T-helper 17 cell (primary cell): ENCODE measurements at places on chromosomes 16 and 17.
A peak's percentile ranks its signal among the peaks of the same experiment; 100 is the strongest.

- no peak for DNase-seq
Observed at GRCh38 chr17:41621916-41622315, 2.5 kb downstream of the KRT17 start.

GRCh38 chr17:73189417-73190099, 3.3 kb upstream of the COG1 start:
- no peak for DNase-seq

GRCh38 chr17:77282524-77283515, 142.1 kb downstream of the SEC14L1 start:
- DNase-seq, result no peak

GRCh38 chr17:82436601-82437324, 13.8 kb downstream of the CYBC1 start:
- no peak for DNase-seq

DNA sequence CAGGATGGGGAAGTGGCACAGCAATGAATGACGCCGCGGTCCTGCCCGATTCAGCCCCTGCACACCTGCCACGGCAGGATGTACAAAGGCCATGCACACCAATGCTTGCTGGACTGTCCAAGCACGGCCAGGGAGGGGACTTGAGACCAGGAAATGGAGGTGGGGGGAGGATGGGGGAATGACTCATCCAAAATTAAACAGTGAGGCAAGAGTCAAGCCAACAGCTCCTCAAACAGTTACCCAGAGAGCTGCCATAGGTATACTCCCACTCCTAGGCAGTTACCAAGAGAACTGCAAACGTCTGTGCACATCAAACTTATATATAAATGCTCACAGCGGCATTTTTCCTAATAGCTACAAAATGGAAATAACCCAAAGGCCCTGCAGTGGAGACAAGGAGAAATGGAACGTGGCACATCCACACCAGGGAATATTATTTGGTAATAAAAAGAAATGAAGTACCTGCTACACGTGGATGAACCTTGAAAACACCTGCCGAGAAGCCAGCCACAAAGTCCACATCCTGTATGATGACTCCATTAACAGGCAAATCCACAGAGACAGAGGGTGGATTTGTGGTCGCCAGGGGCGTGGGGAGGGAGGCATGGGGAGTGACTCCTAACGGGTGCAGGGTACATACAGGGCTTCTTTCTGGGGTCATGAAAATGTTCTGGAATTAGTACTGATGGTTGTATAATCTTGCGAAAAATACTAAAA, 54.1 kb downstream of the VAC14 start:
- no peak for DNase-seq

- no peak for DNase-seq
Observed at GRCh38 chr17:81898029-81898866, 3.8 kb upstream of the NPB start.

DNA sequence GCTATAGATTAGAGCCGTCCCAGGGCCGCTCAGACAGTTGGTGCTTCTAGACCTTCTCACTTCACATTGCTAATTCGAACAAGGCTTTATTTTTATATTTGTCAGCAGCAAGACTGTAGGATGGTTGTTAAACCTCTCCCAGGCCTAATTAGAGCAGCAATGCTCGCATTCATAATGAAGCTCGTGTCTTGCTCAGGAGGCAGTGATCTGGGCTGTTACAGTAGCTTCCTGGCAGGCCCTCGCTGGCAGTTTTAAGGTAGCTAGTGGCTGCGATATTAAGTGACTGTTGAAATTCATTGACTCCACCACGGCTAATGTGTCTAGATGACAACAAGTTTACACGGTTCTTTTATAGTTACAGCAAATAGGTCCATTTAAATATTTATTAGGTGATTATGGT, 23.2 kb upstream of the ANKFN1 start:
- no peak for DNase-seq

- no peak for DNase-seq
Observed at GRCh38 chr16:66224186-66224585, 142.3 kb upstream of the CDH5 start.

DNA sequence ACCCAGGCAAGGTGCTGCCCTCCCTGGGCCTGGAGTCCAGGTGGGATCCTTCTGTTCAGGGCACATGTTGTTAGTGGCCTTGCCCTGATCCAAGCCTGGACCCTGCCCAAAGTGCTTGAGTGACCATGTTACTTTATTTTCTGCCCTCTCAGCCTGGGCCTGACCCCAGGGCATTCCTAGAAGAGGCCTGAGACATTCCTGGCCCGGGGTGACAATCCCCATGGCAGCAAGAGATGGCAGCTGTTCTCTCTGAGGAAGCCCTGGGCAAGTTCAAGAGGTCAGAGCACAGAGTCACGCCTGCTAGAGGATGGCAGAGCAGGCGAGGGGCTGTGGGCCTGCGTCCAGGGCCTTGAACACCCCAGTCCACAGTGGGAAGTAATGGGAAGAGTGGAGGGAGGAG, 5.0 kb downstream of the CDH16 start:
- no peak for DNase-seq

GRCh38 chr16:55565086-55565485, 1.4 kb upstream of the CAPNS2 start:
- DNase-seq, result no peak

- DNase-seq, result peak; percentile 63
Observed at GRCh38 chr17:28371245-28372202, at the start of gene SARM1. Gene SARM1, plus strand, starts transcription at chr17:28371694. Its CDS starts 339 bp downstream, at chr17:28372033.

DNA sequence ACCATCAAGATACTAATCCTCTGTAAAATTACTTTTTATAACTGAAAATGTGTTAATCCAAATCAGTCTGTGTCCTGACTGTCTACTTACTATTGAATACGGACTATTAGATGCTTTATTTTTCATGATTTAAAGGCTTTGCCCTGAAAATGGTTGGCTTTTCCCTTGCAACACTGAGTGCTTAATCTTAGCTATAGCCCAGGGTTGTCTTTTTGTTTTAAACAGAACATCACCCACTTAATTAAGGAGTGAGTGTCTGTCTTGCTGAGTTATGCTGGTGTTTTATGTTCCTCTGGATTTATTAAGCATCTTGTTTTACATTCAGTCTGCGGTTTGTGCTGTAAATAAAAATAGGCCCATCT, 11.0 kb downstream of the FTO start:
- no peak for DNase-seq

DNA sequence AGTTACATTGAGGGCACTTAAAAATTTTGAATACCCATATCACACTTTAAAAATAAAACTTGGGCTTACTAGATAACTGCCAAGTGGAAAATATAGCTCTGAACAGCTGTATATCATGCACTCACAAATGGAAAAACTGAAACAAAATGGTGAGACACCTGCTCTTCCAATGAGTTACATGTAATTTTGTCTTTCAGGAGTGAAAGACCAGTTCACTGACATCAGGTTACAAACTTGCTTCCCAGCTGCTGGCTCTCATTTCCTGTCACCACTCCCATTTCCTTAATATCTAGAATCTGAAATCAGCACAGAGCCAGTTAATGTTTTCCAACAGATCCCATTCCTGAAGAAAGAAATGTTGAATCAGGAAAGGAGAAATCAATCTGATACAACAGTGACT, 10.8 kb downstream of the CSNK2A2 start:
- DNase-seq, result no peak

- no peak for DNase-seq
Observed at GRCh38 chr17:9105068-9105868, 84.0 kb downstream of the NTN1 start.

- DNase-seq, result peak; percentile 98
Observed at GRCh38 chr17:44006598-44007345, 2.4 kb downstream of the NAGS start.

DNA sequence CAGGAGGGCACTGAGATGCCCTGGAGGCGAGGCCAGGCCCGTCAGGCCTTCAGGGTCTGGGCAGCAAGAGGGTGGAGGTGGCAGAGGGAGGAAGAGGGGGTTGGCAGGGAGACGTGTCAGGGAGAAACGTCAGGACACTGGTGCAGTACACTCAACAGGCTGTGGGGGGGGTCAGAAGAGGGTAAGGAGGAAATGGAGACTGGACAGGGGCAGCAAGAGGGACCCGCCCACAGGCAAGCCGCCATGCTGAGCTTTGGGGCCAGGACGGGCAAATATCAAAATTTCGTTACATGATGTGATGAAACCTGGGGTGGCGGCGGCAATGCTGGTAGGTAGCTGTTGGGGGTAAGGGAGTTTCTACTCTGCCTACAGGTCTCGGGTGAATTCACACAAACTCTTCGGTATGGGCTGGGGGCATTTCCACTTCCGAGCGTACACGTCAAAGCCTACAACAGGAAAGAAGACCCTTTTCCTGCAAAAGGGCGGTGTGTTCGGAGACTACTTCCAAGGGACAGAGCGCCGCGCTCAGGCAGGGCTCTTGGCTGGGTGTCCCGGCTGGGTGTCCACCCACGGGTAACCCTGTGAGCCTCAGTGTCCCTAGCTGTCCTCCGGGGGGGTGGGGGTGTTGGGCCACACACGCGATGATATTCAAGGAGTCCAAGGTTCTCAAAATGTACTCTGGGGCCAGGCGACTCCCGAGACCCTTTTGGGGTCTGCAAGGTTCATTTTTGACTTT, 43.3 kb upstream of the ATP2A3 start:
- DNase-seq, result no peak

DNA sequence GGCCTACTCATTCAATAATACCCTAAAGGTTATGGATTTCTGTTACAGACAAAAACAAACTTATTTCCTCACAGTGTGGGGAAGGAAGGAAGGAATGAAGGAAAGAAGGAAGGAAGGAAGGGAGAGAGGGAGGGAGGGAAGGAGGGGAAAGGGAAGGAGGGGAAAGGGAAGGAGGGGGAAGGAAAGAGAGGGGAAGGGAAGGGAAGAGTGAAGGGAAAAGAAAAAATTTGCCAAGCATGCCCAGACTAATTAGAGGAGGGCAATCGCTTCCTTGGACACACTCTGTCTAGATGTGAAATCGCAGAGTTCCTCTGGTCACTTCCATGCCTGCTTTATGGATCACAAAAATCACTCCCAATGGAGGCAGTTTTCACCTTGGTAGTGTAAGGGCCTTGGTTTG, 570.1 kb upstream of the SOX9 start:
- no peak for DNase-seq

DNA sequence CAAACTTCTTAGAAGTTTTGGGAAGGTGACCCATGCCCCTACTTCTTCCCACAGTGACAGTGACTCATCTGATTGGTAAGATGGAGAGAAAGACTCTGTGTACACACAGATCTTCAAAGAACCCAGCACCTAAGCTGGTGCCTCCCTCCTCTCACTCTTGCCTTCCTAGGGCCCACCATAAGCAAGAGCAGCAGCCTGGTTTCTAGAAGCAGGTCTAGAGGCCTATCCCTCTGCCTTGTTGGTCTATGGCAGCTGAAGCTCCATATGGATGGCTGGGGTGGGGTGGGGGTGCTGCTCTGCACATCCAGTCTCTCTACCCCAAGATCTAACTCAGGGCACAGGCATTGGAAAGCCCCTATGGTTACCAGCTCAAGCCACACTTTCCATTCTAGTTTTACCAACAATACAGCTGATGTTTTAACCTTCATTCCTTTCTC, 47.5 kb downstream of the STAT3 start:
- DNase-seq, result no peak

DNA sequence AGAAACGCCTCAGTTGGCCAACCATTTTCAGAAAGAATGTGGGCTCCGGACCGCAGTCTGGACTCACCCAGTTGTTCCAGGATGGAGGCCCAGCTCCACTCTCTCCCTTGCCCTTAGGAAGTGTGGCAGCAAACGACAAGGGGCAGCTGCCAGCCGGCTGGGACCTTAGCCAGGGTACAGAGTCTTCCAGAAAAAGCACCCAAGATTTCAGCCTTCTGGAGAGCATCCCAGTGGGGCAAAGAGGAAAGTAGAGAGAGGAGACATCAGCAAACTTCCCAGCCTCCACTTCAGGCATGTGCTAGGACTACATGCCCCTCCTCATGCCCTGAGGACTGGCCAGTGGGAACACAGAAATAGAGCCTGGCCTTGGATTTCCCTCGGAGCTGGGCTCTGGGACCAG, 56.8 kb upstream of the SCNN1B start:
- DNase-seq, result no peak

DNA sequence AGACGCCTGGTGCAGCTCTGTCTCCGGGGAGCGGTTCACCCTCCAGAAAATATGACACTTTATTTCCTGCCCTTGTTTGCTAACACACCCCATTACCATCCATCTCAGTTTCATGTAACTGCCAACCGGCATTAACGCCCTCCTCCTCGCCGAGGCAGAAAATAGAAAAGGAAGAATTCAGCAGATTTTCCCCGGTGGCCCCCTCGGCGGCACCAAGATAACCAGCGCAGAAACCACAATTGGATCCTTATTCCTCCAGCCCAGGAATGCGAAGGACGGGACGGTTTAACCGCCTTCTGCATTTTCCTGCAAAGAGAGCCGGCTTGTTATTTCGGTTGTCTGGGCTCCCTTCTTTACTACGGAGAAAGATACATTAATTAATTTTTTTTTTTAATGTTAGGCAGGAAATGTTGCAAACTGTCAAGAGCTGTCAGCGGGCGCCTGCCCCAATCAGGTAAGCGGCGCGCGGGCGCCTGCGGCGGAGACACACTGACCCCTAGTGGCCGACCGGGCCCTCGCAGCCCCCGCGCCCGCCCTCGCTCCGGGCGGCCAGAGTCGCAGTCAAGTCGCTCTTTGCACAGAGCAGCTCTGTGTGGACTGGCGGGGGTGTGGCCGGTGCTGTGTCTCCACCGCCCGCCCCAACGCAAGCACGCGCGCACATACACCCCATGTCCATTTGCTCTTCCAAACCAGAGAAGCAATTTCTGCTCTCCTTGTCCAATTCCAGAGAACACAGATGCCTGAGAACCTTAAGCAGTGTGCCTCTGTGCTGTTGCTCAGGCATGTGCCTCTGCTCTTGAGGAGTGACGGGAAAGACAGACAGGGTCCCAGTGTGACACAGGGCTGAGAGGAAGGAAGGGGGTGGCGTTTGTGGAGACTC, 53.6 kb downstream of the C17orf67 start:
- DNase-seq, result peak; percentile 73

DNA sequence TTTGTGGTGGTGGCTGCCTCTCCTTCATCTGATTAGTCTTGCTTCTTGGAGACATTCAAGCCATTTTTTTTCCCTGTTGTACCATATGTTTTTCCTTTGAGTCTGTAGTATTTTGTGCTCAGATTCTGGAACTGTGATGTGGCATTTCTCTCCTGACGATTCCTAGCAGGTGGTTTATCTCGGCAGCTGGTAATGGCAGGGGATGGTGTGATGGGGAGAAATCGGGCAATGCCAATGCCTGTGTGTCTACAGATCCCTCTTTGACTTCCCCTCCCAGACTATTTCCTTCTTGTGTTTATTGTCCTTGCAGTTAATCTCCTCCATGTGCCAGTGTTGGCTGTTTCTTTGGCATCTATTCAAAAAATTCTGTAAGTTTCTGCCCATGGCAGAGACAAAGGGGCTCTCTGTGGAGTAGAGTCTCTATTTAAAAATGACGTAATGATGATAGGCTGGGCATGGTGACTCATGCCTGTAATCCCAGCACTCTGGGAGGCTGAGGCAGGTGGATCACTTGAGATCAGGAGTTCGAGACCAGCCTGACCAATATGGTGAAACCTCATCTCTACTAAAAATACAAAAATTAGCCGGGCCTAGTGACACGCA, 90.2 kb upstream of the ERCC4 start:
- DNase-seq, result no peak

DNA sequence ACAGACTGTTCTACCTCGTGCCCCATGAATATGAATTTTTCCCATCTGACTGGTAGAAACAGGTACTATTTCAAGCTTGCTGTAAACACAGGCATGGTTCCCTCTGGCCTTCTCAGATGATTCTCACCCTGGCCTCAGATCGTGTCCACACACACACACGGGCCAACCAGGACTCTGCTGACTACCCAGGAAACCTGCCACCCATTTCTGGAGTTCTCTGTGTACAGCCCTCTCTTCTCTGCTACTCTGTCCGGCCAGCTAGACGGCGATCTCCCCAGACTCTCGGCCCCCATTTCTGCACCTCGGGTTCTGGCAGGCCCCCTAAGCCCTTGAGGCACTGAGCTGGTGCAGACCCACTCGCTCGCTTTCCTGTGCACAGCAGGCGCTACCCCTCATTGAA, 31.2 kb downstream of the RPA1 start:
- DNase-seq, result no peak
